Activated CD8-positive, alpha-beta memory T cell treated with anti-CD3 and anti-CD28 coated beads, Interleukin-2, amount 10 ng/mL, durations not matched to agents 7 days and 5 days (primary cell): ENCODE measurements at places on chromosomes 1 and 21. TPM values are rescaled to one million over a fixed set of nuclear protein-coding genes. Genes with fewer than 3 reads are reported as not detected.

GRCh38 chr1:185681034-185681633 is 53.1 kb upstream of the HMCN1 start:
- peaks cover 2% of the 10 kb centered on the region for H3K36me3 ChIP-seq
- H3K4me1 ChIP-seq, result peaks cover 23% of the 10 kb centered on the region
- H3K27ac ChIP-seq, result no peak overlapping the region
- H3K4me3 ChIP-seq, result peak overlapping the region; percentile 7
- DNase-seq, result no peak

GRCh38 chr1:99781798-99782197 is 15.4 kb upstream of the FRRS1 start:
- H3K4me3 ChIP-seq, result no peak overlapping the region
- H3K27ac ChIP-seq, result no peak overlapping the region
- H3K27me3 ChIP-seq, result peaks cover 50% of the 10 kb centered on the region
- no peaks in the 10 kb centered on the region for H3K36me3 ChIP-seq
- H3K4me1 ChIP-seq, result peaks cover 23% of the 10 kb centered on the region
- no peak for DNase-seq

DNA sequence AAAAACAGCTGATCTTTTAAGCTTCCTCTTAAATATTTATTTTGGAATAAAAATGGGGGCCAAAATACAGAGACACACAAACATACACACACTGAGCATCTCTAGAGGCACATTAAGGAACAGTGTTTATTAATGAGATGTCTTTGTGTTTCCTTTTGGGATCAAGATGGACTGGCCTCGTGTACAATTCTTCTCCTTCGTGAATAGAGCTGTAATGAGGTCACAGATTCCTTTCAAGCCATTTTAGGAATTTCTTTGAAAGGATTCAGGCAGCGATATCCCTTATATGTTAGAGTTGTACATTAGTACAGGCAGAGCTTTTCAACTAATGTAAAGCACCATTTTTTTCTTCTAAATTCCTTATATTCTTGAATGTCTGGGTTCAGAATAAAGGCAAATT is 295.7 kb downstream of the CHRM3 start:
- H3K4me3 ChIP-seq, result no peak overlapping the region
- no peak for DNase-seq
- H3K4me1 ChIP-seq, result no peaks in the 10 kb centered on the region
- H3K36me3 ChIP-seq, result no peaks in the 10 kb centered on the region
- H3K27me3 ChIP-seq, result no peaks in the 10 kb centered on the region

DNA sequence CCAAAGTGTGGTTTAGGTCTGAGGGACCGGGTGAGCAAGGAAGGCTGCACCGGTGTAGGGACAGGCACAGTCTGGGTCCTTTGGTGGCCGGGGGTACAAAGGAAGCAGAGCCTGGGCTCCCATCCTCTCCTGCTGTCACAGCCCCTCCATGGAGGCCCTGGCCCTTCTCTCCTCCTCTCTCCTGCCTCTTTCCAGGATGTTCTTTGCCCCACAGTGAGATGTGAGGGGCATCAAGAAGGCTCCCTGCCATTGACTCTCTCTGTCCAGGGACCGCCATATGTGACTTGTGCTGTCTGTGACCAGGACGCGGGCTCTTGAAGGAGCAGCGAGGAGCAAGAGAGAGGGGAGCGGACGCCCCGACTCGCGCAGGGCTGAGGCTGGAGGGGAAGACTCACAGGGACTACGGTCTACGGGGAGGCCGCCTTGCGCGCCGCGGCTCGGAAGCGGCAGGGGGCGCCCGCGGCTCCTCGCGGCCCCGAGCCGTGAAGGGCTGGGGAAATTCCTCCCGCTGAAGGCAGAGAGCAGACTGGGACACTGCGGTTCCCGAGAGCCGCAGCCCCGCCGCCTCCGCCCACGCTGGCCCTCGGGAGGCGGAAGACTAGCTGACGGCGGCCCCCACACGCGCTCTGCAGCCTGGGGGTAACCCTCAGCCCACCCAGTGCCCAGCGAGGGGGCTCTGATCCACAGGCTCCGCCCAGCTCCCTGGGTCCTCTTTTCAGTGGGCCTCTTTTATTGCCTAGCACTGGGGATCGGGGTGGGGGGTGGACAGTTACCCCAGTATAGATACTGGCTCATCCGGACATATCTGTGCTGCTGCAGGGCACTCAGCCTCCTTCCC is 40.8 kb downstream of the MAB21L3 start:
- peaks cover 7% of the 10 kb centered on the region for H3K4me1 ChIP-seq
- H3K27ac ChIP-seq, result no peak overlapping the region
- no peaks in the 10 kb centered on the region for H3K36me3 ChIP-seq
- peak overlapping the region; percentile 32 for H3K4me3 ChIP-seq

The BLACAT1 gene
- 0.19 TPM for total RNA-seq

The MORC3 gene
- total RNA-seq, result 25.6 TPM

DNA sequence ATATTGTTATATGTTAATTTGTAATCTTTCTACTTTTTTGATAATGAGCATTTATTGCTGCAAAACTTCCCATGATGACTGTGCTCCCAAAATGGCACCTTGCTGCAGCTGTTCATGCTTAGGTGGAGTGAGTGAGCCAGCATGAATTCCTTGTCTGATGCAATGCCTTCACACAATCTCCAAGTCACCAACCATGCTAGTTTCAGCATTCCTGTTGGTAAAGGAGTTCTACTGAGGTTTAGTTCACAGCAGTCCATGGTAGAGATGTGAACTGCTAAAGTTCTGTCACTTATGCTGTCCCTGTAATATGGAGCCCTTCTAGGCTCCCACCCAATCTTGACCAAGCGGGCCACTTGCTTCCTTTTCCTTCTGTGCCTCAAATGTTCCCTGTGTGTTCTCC is 26.2 kb upstream of the PRKACB start:
- no peak for DNase-seq
- H3K4me3 ChIP-seq, result no peak overlapping the region
- no peak overlapping the region for H3K27ac ChIP-seq
- H3K36me3 ChIP-seq, result no peaks in the 10 kb centered on the region
- H3K27me3 ChIP-seq, result no peaks in the 10 kb centered on the region

DNA sequence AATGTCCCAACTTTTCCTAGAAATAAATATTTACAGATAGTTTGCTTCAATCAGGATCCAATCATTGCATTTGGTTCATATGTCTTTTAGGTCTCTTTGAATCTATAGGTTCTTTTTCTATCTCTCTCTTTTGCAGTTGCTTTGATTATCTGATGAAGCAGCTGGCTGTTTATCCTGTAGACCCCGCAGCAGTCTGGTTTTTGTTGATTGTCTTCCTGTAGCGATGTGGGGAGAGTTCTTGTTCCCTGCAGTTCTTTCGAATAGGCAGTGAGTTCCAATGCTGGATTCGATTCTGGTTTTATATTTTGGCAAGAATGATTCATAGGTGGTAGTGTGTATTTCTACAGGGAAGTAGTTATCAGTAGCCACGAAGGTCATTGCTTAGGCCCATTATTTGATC is 7.4 kb upstream of the MIXL1 start:
- H3K36me3 ChIP-seq, result no peaks in the 10 kb centered on the region
- H3K4me3 ChIP-seq, result no peak overlapping the region
- no peaks in the 10 kb centered on the region for H3K4me1 ChIP-seq

DNA sequence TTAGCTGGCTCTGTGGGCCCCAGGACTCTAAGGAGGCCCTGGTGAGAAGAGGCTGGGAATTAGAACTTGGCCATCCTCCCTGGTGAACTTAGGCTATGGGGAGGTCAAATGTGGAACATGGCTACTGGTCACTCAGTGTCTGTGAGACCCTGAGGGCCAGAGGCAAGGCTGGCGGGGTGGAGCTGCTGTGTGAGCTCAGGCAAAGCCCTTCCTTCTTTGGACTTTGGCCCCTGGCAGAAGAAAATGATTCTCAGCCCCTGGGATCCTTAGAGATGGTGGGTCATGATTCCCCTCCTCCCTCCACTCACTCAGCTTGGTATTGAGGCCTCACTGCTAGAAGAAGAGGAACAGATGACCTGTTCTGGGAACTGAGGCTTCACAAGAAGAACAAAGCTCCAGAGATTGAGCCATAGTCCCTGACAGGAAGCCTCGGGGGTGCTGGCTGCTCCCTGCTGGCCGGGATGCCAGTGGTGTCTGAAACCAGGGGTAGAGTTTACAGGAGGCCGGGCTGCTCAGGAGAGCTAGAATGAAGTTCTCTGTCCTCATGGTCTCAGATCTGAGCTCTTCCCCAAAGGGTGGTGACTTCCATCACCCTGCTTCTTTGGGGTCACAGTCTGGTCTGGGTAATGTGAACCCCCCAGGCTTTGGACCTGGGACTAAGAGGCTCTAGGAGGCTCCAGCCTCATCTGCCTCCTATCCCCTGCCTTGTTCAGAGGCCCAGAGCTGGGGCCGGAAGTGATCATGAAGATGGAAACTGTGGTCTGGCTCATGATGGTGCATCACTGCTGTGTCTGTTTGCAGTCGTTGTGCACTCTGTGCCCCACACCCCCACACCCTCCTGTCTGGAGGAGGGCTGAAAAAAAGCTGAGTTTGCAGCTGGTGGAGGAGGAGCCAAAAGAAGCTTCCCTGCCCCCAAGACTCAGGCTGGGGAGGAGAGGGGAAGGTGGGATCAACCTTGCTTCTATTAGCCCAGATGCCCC is 905 bp downstream of the BTBD19 start:
- peaks cover 65% of the 10 kb centered on the region for H3K4me1 ChIP-seq
- DNase-seq, result peak; percentile 97
- peaks cover 18% of the 10 kb centered on the region for H3K36me3 ChIP-seq
- peak overlapping the region; percentile 99 for H3K27ac ChIP-seq

The NTMT2 gene
- total RNA-seq, result not detected

GRCh38 chr1:96116731-96117130 is 604.9 kb upstream of the PTBP2 start:
- H3K36me3 ChIP-seq, result no peaks in the 10 kb centered on the region
- no peaks in the 10 kb centered on the region for H3K4me1 ChIP-seq
- H3K4me3 ChIP-seq, result no peak overlapping the region
- no peaks in the 10 kb centered on the region for H3K27me3 ChIP-seq
- H3K27ac ChIP-seq, result no peak overlapping the region

The RGS13 gene
- total RNA-seq, result 0.37 TPM

DNA sequence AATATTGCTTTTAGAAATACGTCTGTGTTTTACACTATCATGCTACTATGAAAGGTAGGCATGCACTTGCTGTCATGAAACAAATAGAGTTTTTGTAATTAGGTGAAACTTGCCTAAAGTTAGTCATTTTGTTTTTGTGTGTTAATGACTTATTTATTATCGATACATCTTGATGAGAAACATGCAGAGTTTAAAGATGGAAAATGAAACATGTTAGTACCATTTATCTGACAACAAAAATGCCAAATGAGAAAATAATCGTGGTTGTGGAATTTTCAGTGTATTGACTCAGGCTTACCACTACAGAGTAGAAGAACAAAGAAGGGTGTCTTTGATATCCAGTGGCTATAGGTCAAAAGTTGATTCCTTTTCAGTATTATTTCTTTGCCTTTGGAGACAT is 105.5 kb downstream of the NCAM2 start:
- no peaks in the 10 kb centered on the region for H3K4me1 ChIP-seq
- DNase-seq, result no peak
- no peak overlapping the region for H3K4me3 ChIP-seq
- H3K36me3 ChIP-seq, result no peaks in the 10 kb centered on the region

The NCF2 gene
- total RNA-seq, result 6.0 TPM

DNA sequence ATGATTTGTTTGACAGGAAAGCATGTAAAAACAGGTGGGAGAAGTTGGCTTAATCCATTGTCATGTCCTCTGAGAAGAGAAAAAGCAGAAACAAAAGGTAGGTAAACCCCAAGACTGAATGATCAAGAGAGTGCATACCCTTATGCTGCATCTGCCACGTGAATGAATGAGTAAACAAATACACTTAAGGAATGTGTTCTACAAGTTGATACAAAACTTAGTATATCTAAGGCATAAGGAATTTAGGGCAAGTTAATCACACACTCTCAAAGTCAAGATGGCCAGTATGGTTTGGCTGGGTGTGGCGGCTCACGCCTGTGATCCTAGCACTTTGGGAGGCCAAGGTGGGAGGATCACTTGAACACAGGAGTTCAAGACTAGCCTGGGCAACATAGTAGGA is 34.2 kb downstream of the HMCN1 start:
- H3K4me3 ChIP-seq, result no peak overlapping the region
- peaks cover 5% of the 10 kb centered on the region for H3K27me3 ChIP-seq
- no peaks in the 10 kb centered on the region for H3K4me1 ChIP-seq
- H3K36me3 ChIP-seq, result no peaks in the 10 kb centered on the region
- H3K27ac ChIP-seq, result no peak overlapping the region

DNA sequence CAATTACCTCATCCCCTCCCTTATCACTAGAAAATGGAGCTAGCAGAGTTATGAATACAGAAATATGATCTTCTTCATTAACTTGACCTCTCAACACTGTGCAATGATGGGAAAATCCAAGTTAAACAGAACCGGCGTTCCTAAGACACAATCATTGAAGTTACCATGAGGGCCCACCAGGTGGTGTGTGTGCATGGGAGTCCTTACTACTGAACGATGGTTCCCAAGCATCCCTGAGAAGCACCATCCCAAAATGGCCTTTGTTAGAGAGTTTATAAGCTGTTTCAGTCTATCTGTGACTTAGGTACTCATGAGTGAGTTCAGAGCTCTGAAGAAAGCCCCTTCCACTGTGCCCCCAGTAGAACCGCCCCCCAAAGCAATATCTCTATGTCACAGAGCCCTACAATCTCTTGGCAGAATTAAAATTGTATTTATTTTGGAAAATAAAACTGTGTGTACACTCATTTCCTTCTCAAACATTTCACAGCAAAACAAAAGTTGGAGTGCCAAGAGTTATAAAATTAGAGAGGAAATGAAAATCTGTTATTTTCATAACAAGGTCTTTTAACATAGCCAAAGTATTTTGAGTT is 56.8 kb downstream of the PLD5 start:
- no peak for DNase-seq
- no peak overlapping the region for H3K4me3 ChIP-seq
- no peaks in the 10 kb centered on the region for H3K4me1 ChIP-seq
- no peaks in the 10 kb centered on the region for H3K27me3 ChIP-seq

- DNase-seq, result no peak
- H3K36me3 ChIP-seq, result no peaks in the 10 kb centered on the region
- no peak overlapping the region for H3K27ac ChIP-seq
- H3K27me3 ChIP-seq, result peaks cover 36% of the 10 kb centered on the region
- no peak overlapping the region for H3K4me3 ChIP-seq
Observed at GRCh38 chr1:203199816-203200571, 13.5 kb upstream of the CHI3L1 start.

DNA sequence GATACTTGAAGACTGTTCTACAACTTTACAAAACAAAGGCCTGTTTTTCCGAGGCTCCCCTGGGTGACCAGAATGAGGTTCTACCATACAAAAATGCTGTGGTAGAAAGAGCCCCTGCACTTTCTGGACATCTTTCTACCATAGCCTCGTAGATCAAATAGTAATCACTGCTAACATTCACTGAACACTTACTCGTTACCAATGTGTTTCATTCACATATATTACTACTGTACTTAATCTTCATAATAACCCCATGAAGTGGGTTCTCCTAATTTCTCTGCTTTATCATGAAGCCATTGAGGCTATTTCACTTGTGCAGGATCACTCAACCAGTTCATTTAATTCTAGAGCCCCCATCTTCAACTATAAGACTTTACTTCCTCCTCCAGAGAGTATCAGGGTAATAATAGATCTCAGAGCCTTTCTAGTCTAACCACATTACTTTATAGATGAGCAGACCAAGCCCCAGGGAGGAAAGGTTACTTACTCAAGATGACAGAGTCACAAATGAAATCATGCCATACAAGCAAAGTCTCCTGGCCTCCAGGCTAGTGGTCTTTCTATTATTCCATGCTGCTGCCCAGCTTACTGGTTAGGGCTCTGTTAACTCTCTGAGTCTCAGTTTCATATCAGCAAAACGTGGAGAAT is 46.7 kb upstream of the OSBPL9 start:
- H3K27ac ChIP-seq, result peak overlapping the region; percentile 90
- no peaks in the 10 kb centered on the region for H3K36me3 ChIP-seq
- no peaks in the 10 kb centered on the region for H3K27me3 ChIP-seq
- peaks cover 37% of the 10 kb centered on the region for H3K4me1 ChIP-seq

The EDARADD gene
- 3.7 TPM for total RNA-seq
